AG04449 (cell line): ENCODE measurements at places on chromosomes 4 and X.

DNA sequence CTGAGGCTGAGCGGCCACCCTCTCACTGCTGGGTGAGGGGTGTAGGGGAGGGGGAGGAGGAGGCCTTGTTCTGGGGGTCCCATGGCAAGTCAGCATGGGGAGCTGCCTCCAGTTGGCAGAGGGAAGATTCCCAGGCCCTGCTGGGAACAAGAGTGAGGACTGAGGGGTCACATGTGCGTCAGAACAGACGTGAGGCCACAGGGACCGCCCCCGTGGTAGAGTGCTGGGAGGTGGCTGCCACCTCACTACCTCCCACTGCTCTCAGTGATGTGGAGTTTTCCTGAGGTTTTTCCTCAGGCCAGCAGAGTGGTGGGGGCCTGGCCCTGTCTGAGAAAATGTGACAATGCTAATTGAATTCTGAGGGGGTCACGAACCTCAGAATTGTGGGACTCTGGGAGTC lies 568 bp downstream of the MAGEC1 start:
- no peak for DNase-seq

DNA sequence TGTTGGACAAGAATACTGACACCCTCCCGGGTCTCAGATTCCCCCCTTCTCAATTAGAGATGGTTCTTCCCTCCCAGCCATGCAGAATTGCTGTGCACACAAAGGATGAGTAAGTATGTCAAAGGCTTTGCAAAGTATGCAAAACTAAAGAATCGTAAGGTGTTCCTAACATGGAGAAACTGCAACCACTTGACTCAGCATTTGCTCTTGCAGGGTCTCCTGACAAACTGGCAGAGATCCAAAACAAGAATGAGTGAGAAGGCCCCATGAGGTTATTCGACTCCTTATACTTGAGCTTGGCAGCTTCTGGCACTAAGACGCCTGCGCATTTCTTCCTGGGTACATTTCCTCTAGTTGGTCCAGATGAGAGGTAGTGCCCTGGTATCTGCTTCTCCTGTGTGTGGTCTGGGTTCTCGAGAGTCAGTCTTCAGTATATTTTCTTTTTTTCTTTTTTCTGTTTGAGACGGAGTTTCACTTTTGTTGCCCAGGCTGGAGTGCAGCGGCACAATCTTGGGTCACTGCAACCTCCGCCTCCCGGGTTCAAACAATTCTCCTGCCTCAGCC lies 8.2 kb downstream of the FAM184B start:
- no peak for DNase-seq

DNA sequence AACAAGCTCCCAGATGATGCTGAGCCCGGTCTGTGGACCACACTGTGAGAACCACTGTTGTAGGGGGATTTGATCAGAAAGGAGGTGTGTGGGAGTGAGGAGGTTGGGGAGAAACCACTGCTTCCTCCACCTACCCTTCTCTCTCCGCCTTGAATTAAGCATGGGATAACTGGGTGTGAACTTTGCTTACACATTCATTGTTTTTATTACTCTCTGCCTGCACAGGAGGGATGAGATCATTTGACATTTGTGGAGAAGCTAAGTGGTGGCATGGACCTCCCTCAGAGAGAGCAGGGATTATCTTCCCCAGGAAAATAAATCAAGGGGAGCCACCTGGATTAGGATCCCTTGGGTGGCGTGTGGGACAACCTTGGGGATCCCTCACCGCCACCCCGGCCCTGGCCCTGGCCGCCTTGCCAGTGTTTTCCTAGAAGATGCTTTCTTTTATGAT lies 212.1 kb upstream of the ATP6AP2 start:
- DNase-seq: no peak

DNA sequence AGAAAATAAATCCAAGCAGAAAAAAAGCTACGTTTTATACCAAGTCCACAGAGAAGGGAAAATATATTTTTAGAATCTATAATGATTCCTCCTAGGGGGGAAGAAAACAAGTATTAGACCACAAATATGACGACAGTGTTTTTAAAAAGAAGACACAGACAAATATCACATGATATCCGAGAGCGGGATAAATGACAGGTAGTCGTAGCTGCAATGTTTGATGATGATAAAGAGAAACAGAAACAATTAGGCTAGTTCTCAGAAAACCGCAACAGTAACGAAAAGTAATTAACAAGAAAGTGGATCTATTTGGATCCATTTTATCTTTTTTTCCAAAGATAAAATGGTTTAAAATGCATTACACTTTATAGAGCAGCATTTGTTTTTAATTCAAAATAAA lies 918 bp downstream of the HAUS3 start:
- DNase-seq: no peak

DNA sequence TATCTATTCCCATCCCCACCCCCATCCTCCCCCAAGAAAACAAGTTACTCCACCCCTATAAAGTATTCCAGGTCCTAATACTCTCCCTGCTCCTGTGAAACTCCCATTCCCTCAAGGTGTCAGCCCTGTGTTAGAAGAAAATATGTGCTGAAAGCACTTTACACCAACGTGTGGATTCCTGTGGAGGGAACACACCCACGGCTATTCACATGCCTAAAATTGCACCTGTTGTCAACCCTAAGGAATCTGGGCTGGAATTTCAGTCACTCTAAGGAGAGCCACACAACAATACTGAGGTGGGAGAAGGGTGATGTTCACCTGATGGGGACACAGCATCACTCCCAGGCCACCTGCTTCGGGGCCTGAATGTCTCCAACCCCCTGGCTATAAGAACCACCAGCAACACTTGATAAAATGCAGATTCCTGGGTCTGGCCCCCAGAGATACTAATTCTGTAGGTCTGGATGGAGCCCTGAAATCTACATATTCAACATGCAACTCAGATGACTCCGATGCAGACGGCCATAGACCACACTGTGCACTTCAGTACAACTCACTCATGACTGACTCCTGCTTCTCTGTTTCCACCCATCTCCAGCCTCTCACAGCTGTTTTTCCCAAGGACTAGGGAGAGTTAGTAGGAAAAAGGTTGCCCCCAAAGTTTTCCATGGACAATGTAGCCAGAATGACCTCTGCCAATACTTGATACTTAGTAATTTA lies 15.8 kb downstream of the SCD5 start:
- no peak for DNase-seq

DNA sequence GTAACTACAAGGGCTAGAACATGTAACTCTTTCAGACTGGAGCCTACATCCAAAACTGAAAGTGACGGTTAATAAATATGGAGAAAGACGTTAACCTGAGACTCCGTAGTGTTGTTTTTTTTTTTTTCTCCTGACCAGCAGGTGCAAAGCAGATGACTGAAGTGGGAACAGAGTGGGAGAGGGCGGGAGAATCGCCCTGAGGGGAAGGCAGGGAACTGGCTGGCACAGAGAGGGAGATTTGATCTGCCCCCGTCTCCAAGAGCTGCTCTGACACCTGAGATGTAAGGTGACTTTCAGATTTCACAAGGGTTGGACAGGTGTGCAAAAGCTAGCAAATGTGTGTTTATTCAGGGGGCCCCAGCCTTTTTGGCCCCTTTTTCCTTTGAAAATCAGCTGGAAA lies 180.2 kb downstream of the PALLD start:
- DNase-seq: no peak

GRCh38 chrX:111609206-111609605 lies 71.8 kb upstream of the ALG13 start:
- no peak for DNase-seq

GRCh38 chr4:108405586-108405985 lies 214.8 kb upstream of the RPL34 start:
- DNase-seq: no peak

DNA sequence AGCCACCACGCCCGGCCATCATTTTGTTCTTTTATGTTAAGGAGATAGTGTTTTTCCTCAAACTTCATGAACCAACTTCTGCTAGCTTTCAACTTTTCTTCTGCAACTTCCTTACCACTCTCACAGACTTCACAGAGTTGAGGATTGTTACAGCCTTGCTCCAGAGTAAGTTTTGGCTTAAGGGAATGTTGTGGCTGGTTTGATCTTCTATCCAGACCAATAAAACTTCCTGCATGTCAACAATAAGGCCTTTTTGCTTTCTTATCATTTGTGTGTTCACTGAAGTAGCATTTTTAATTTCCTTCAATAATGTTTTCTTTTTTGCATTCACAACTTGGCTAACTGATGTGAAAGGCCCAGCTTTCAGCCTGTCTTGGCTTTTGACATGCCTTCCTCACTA lies 12.7 kb upstream of the TET2 start:
- no peak for DNase-seq

DNA sequence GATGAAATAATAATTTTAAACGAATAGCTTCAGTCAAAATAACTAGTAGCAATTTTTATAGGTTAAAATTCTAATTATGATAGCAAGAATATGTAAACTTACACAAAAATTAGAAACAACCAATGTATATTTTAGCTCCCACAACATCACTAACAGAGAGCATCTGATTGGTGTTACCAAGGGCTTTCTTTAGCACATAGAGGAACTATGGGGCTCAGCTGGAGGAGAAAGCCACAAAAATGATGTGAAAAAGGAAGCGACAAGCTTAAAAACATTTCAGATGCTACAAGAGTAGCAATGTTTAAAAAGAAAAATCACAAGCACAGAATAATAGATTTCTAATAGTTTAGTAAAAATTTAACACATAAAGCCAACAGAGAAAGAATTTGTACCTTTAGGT lies 56.3 kb downstream of the ATP8A1 start:
- DNase-seq: no peak

GRCh38 chrX:142891046-142891445 lies 134.7 kb upstream of the SPANXN4 start:
- no peak for DNase-seq

- no peak for DNase-seq
Observed at GRCh38 chr4:108540536-108540935, 79.8 kb upstream of the RPL34 start.

DNA sequence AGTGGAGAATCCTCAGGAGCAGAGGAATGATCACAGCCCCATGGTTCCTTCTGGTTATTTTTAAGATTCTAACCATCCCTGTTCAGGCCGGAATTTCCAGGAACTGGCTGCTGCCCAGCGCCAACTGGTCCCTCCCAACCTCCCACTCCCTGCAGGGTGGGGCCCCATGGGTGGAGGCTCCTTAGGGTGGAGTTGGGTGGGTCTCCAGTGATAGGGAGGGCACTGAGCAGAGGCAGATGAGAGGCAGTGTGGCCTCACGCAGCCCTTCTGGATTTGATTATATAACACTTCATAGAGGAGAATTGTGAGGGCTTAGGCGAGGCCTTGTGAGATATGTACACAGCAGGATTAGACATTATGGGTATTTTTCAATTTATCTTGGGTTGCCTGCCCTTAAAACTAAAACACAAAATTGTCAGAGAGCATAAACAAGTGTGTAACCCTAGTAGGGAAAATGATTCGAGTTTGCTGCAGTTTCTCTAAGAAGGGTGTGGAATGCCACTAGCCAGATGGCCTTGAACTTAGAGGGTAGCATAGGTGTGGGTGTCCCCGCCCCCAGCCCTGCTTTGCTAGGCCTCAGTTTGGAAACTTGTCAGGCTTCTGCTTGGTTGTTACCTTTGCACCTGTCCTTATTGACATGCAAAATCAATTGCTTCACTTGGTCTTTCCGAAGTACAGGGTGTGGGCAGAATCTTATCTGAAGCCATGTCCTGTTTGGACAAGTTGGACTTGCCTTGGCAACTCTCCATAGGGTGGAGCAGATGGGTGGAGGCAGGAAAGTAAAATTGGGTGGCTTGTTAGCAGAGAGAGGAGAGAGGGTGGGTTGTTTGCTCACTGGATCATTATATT lies 9.4 kb downstream of the KLF3 start:
- no peak for DNase-seq

DNA sequence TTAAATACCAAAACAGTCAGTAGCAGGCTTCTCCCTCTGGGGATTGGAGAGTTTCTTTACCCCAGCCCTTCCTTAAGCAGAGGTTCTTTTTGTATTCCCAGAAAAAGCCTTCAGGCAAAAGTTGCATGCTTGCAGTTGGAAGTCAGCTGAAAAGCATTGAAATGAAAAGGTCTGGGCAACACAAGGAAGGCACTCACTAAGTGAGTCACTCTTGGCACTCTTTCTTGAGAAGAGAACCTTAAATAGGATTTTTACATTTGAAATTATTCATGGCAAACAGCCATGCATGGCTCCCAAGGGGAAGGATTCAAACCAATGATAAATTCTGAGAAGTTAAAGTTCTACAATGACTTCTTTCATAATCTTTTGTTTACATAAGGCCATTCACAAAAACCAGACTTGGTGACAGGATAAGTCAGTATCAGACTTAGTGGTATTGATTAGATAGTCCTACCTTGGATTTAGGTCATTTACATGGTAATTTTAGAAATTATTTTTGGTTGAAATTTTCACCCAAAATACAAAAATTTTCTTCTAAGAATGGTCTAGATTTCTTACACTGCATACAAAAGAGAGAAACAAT lies 2068.9 kb downstream of the PCDH7 start:
- no peak for DNase-seq

DNA sequence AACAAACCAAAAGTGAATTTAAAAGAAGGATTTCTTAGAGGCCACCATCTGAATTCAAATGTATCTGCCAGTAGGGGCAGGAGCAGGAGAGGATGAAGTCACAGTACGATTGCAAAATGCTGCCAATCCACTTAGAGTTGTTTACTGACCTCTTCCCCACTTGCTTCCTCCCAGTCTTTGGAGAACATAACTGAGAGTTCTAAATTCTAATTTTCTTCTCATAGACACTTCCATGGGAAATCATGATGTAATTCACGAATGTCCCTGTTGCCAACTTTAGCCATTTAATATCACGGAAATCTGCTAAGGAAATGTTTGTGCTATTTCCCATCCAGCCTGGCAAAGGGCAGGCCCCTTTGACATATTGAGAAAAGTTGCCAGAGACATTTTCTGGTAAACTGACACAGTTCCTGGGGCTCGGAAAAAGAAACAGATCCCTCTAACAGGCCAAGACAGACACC lies 33.6 kb upstream of the NOCT start:
- DNase-seq: no peak

DNA sequence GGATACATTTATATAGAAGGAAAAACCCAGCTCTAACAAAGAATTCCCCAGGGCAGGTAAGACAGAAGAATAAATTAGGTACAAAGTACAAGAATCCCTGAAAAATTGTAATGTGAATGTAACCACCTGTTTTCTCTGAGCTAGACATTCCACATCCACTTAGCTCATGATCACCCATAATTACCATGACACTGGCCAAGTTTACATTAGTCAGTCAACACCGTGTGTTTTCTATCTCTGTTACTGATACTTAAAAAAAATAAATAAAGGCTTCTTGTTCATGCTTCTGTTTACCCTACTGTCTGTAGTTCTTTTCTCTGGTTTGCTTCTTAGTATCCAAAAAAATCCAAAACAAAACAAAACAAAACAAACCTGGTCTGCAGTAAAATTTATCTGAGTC lies 66.0 kb downstream of the CBLL2 start:
- DNase-seq: no peak

DNA sequence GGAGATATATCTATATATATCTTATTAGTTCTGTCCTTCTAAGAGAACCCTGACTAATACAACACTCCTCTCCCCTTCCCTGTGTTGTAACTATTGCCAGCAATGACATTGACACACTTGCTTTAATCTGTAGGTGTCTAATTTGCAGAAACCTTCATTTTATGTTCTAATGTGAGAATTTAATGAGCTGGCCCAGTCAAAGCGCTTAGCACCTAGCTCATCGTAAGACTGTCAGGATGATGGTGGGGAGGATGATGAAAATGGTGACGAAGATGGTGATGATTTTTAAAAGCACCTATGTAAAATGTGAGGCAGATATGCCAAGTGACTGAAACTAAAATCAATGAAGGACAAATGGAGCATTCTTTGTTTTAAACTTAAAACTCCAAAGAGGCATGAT lies 183.8 kb downstream of the DHX15 start:
- no peak for DNase-seq

- no peak for DNase-seq
Observed at GRCh38 chr4:74654230-74654681, 140.1 kb downstream of the BTC start.
